ENCODE measurements at places on chromosomes 6 and 20.

DNA sequence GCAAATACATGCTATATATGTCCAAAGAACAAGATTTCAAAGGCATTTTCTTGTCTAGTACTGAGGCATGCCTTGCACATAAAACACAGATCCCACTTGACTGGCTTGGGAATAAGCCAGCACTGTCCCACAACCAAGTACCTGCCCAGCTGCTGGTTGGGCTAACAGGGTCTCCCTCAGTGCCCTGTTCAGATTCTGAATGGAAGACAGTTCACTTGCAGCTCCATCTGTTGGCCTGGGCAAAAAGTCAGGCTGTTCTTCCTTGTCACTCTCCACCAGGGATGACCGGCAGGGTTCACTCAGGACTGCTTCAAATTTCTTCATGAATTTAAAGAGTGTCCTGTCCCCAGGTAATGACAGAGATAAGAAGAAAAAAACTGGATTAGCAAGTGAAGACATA is 44.4 kb upstream of the LYRM2 start:
- no peak for DNase-seq

DNA sequence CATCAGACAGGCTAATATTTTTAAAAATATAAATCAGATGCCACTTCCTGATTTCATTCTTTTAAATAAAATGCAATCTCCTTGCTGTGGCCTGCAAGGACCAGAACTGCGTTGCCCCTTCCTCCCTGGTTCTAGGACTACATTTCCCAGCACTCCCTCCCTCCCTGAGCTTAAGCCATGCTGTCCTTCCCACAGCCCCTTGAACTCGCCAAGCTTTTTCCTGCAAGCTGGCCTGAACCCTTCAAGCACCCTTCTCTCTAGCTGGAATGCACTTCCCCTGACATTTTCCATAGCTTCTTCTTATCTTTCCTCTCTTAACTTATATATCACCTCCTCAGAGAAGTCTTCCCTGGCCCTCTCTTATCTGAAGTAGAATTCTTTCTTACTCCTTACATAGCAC is 6.1 kb upstream of the DOK5 start:
- DNase-seq, result no peak

- DNase-seq, result no peak
Observed at GRCh38 chr6:367298-367794, 24.2 kb upstream of the IRF4 start.

DNA sequence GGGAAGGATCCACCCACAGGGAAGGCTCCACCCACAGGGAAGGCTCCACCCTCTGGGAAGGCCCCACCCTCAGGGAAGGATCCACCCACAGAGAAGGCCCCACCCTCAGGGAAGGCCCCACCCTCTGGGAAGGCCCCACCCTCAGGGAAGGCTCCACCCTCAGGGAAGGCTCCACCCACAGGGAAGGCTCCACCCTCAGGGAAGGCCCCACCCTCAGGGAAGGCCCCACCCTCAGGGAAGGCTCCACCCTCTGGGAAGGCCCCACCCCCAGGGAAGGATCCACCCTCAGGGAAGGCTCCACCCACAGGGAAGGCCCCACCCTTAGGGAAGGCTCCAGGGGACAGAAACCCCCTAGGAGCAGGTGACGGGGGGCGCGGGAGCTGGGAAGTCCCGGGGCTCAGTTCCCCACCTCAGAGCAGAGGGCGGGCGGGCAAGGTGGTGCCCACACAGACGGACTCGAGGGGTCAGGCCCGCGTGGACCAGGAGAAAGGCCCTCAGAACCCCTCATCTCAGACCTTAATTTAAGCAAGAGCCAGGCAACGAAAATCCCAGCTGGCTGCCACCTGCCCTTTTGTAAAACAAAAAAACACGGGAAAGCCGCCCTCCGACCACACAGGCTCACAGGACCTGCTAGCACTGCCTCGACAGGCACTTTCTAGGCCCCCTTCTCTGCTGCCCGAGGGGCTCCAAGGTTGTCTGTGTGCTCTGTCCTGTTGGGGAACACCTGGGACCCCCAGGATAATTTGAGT is 39.7 kb downstream of the KCNQ2 start:
- DNase-seq, result no peak

DNA sequence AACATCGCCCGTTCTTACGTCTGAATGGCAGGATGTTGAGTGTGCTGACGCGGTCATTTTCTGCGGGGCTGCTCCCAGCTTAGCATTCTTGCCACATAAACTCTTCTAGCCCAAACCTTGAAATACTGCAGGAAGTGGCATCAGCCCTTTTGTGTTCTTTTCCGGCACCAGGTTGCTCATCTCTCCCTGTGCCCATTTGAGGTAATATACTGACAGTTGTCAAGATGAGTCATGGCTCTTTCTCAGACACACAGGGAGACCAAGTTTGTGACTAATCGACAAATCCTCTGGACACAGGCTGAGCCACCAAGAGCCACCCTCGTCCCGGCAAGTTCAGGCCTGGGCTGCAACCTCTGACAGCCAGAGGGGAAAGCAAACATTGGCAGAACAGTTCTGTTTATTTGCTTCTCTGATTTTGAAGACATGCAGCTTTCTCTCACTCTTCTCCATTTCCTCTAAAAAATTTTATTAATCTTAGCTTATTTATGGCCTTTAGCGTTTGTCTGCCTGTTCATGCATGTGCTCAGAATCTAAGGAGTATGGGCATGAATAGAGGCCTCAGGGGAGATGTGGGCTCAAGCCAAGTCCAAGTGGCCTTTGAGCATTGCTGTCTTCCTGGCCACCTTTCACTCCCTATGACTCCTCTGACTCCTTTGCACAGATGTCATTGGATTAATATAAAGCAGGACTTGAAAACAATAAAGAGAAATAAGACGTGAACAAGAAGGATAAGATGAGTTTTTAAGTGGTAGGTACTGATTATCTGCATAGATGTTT is 328.2 kb upstream of the JAG1 start:
- DNase-seq, result no peak

- no peak for DNase-seq
Observed at GRCh38 chr6:604579-604978, 52.3 kb downstream of the HUS1B start.

GRCh38 chr6:166739976-166740318 is 112.9 kb upstream of the RPS6KA2 start:
- no peak for DNase-seq

- DNase-seq, result no peak
Observed at GRCh38 chr6:63516186-63516944, 55.9 kb upstream of the LOC128125822 start.

DNA sequence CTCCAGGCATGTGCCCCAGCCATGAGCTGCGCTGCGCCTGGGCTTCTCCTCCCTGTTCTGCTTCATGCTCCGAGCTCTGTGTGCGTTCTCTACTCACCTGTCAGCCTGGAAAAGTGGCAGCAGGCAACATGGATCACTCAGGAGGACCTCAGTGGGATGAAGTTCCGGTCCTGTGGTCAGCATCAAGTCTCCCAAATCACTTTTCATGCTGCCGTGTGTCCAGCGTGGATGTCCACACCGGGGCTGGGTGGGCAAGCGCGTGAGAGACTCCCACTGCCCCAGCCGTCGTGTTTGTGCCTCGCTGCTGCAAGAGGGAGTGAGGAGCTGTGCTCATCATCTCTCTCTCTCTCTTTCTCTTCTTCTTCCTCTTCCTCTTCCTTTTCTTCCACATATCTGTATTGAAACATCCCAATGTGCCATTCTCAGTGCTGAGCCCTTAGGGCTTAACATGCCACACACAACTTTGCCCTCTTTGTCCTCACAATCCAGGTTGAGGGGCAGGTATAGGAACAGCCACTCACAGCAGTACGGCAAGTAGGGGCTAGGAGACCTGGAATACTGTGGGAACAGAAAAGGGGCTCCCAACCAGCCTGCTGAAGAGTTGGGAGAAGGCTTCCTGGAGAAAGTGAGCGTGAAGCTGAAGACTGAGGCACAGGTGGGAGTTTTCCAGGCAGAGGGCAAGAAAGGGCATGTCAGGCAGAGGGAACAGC is 3.8 kb upstream of the PDYN start:
- no peak for DNase-seq

DNA sequence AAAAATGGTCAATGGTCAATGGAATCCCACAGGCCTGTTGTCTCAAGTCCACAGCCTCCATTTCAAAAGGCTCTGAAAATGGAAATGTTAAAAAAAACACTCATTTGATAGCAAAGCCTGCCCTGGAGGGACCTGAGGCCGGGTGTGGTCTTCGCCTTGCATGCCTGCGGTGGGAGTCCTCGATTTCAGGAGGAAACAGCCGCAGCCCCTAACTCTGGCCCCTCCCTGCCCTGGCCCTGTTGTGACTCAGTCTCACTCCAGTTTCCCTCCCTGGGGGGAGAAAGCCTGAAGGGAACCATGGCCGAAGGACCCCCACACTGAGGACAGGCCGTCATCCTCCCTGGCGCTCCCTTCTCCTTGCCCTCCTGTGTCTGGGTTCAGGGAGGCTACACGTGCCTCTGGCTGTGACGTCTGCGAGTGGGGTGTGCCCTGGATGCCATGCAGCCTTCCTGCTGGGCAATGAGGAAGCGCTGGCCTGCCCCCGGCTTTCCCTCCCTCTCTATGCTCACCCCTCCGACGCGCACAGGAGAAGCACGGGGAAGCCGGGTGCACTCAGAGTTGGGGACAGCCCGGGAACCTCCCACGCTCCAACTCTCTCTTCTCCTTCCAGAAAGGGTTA is 9.2 kb downstream of the BHLHE23 start:
- no peak for DNase-seq

DNA sequence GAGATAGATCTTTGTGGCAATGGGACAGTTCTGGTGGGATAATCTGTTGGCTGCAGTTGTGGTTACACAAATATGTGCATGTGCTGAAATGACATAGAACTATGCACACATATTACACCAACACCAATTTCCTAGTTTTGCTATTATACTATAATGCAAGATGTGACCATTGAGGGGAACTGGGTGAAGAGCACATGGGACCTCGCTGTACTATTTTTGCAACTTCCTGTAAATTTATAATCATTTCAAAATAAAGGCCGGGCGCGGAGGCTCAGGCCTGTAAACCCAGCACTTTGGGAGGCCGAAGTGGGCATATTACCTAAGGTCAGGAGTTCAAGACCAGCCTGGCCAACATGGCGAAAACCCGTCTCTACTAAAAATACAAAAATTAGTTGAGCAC is 8.7 kb downstream of the ARMC12 start:
- no peak for DNase-seq

- DNase-seq, result no peak
Observed at GRCh38 chr6:113339209-113339608, 517.9 kb upstream of the MARCKS start.

- no peak for DNase-seq
Observed at GRCh38 chr6:111668410-111668809, 62.7 kb upstream of the TRAF3IP2 start.

GRCh38 chr6:41066867-41067304 is 5.3 kb downstream of the OARD1 start:
- peak; percentile 26 for DNase-seq

DNA sequence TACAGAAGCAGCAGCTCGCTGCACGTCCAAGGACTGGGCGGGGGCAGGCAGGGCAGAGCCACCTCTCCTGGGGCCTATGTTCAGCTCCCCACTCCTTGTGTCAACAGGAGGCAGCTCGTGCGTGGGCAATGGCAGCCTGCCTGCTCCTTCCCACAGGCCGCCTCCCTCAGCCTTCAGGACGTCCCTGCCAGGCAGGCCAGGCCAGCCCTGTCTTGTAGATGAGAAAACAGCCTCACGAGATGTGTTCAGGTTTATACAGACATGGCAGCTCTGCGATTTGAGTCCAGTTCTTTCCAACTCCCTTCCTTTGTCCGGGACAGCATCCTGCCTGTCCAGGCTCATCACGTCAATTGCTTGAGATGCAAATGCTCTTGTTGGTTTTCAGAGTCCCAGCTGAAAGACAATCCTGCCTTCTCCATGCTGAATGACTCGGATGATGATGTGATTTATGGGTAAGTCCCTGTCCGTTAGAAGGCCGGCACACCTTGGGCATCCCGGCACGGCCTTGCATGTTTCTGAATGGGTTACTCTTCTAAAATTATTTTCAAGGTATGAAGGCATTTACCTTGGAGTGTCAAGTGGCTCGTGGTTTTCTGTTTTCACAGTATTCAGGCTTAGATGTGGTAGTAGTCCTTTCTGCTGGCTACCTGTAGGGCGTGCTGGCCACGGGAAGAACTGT is 13.5 kb downstream of the DYNLT1 start:
- no peak for DNase-seq

GRCh38 chr6:2235777-2236495 is 9.5 kb downstream of the GMDS start:
- DNase-seq, result no peak

GRCh38 chr6:56692523-56693245 is 50.0 kb upstream of the DST start:
- no peak for DNase-seq

- DNase-seq, result no peak
Observed at GRCh38 chr20:38649275-38649891, 47.8 kb downstream of the ARHGAP40 start.

DNA sequence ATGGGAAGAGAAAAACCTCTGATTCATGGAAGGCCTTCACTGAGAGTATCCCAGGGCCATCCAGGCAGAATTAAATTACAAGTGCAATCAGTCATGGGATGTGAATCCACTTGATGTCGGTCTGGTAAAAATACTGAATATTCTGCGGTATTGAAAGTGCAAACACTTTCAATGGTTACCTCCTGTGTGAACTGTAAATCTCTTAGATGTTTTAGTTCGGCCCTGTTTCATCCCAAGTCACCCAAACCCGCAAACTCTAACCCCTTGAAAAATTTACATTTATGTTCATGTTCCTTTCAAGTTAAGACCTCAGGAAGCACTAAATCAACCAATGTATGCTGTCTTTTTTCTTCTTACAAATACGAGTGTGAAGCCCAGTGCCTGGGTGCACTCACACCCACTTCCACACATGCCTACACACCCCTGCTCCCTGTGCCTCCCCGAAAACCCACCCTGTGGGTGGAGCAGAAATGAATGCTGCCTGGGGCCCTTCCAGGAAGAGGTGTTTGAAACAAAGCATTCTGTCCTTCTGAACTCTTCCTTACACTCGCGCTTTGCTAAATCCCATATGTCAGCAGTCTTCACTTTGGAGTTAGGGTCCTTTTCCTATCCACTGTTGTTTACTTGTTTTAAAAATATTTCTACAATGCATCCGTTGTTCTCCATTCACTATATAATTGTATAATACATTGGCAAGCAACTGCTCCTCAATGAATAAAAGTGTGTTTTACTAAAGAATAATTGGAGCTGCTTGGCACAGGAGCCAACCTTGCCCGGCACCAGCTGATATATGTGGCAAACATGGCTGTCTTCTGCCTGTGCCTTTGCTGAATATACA is 62.7 kb downstream of the FYN start:
- DNase-seq, result no peak

- DNase-seq, result no peak
Observed at GRCh38 chr6:110410511-110410910, 4.9 kb downstream of the DDO start.
